Bronchial smooth muscle cell (primary cell): ENCODE measurements at places on chromosomes 5 and 9. TPM values are rescaled to one million over a fixed set of nuclear protein-coding genes. Genes with fewer than 3 reads are reported as not detected.

The FBXO4 gene
- 9.7 and 11.3 TPM in 2 replicates for total RNA-seq

The IFNA21 gene
- not detected in 2 replicates for total RNA-seq

The CRHBP gene
- total RNA-seq, result 0.26 and 0.63 TPM in 2 replicates

The FGFR4 gene
- 6.1 and 36.5 TPM in 2 replicates for total RNA-seq

The FBXL7 gene
- 3.3 and 3.4 TPM in 2 replicates for total RNA-seq

The RNF183 gene
- total RNA-seq, result not detected in 2 replicates

The PDE6A gene
- not detected in 2 replicates for total RNA-seq

The ORM2 gene
- total RNA-seq, result not detected in 2 replicates

The FGD3 gene
- total RNA-seq, result not detected in 2 replicates

The MEIKIN gene
- total RNA-seq, result not detected in 2 replicates

The HEMGN gene
- not detected in 2 replicates for total RNA-seq

The PCDHGB3 gene
- total RNA-seq, result 5.1 and 5.4 TPM in 2 replicates

The EQTN gene
- not detected in 2 replicates for total RNA-seq

The CCNO gene
- 0.17 TPM in 1 of 2 replicates, not detected in the other for total RNA-seq

The GLIPR2 gene
- total RNA-seq, result 53.1 and 101 TPM in 2 replicates

The MACIR gene
- total RNA-seq, result 5.3 and 5.8 TPM in 2 replicates

The DBH gene
- total RNA-seq, result not detected in 2 replicates

The GPR150 gene
- under 0.01 and 0.32 TPM in 2 replicates for total RNA-seq

The NDFIP1 gene
- total RNA-seq, result 25.2 and 36.1 TPM in 2 replicates

The CER1 gene
- total RNA-seq, result not detected in 2 replicates
